PC-3 (cell line): ENCODE measurements at places on chromosomes 3 and 15. TPM values are rescaled to one million over a fixed set of nuclear protein-coding genes. Genes with fewer than 3 reads are reported as not detected.
A peak's percentile ranks its signal among the peaks of the same experiment; 100 is the strongest.

DNA sequence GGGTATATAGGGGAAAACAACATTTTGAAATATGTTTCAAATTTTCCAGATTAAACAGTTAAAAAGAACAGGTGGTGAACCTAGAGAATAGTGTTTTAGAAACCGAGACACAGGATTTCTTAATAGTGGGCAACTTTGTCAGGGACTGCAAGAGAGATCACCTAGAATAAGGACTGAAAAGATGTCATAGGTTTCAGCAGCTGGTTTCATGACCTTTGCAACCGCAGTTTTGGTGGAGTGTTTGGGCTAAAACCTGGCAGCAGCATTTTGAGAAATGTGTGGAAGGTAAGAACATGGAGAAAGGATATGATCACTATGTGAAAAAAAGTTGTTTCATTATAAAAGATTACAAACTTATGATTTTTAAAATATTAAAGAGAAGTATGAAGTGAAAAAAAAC is 34.9 kb downstream of the PRKCI start:
- no peak for DNase-seq

DNA sequence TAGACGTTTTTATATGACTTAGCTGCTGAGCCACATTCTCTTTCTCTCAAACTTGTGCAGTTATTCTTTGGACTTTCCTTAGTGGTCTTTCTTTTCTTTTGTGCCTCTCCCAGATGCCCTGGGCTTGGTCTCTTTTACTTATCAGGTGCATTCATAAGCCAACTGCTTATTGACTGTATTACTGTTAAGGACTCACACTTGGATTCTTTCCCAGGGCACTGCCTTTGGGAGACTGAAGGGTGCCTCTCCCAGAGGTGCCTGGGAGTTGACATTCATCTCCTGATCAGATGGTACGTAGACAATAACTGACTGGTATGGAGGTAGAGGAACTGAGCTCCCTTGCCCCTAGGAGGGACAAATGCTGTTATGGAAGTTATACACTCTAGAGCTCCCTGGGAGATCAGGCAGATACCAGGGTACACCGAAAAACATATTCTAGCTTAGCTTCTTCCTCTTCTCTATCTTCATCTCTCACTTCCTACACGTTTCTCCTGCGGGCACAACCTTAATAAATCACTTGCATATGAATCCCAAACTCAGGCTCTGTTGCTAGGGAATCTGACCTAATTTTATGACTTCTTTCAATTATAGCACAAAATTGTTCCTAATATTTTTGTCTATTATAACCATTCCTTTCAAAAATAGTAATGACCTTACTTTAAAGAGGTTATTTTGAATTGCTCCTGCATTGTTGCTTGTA is 24.7 kb downstream of the PARP15 start:
- DNase-seq, result no peak

DNA sequence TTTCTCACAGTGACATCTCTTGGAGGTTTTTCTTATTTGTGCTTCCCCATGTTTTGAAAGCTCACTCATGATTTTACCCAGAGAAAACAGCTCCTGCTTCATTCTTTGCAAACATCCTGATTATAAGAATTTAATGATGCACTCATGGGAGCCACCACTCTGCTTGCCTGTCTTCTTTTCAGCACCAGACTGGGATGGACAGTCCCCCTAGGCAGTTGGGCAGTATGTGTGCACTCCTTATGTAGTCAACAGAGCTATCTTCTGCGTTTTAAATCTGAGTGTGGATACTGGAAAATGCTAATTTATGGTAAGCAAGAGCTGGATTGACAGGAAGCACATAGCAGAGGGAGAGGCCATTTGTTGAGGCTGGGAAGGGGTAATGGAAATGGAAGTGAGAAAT is 276.1 kb downstream of the AGBL1 start:
- no peak for DNase-seq

- no peak for DNase-seq
Observed at GRCh38 chr15:58752716-58753115, 3.2 kb upstream of the ADAM10 start.

GRCh38 chr3:13644341-13645117 is 95.6 kb downstream of the FBLN2 start:
- peak; percentile 51 for DNase-seq

DNA sequence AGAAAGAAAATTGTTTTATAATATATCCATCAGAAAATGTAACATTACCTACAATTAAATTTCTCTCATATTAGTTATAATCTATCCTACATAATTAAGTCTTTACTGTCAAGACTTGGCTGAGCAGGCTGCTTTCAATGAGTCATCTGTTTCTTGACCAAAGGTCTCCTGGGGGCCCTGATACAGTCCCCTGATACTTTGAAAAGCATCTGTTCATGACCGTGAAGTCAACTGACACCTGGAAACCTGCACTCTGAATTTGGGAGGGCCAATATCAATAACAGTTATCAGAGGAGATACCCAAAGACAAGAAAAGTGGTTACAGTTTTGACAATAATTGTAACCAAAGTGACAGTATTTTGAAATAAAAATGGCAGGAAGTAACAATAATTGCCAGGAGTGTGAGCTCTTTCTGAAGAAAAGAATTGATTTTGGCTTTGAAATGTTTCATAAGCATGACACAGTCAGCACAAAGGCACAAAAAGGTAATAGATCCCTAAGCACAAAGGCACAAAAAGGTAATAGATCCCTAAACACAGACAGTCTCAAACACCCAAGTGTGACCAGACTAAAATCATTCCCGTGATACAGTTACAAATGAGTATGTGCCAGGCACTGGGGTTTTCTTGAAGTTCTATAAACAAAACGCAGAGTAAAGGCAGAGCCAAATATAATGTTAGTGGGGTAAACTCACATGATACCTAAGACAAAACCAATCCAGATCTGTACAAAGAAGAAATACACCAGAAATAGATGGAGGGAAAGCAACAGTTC is 260.7 kb downstream of the PLOD2 start:
- DNase-seq, result no peak

DNA sequence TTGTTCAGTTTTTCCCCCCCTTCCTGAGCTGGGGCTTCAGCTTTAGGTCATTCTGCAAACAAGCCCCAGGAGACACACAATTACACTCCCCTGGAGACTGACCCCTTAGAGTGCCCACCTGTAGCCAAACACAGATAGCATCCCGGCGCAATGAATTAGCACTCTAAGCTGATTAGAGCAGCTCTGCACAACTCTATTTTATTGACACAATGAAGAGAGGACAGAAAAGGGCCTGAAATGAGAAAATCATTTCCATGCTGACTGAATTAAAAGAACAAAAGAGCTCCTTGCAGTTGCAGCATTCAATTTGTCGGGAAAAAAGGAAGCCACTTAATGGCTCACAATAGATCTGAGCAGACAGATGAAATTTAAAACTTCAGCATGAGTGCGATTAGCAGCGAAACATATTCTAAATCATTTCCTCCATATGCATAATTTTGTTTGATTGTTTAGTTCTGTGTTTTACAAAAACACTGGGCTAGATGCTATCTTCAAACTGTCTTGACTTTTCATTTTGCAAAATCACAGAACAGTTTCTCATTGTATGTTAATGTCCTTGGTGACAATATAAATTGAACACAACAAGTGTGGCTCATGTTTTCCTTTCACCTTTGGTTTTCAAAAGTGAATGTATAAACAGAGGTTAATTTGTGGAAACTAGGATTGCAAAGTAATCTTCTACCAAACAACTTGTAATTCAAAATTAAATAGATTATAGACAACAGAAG is 308.6 kb downstream of the MECOM start:
- DNase-seq, result no peak

DNA sequence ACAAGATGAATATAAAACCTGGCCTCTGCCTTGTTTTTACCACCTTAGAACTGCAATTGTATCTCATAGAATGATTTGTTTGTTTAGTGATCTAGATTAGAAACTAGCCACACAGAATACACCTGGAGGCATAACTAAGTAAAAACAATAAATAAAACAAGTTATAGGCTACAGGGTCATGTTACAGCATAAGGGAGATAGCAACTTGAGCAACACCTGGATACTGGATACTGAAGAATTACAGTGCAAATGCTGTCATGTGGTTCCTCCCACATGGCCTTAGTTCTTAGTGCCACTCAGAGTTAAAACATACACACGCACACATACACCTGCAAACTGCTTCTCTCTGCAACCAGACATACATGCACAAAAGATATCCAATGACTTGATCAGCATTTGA is 563.4 kb upstream of the DPPA4 start:
- peak; percentile 38 for DNase-seq

DNA sequence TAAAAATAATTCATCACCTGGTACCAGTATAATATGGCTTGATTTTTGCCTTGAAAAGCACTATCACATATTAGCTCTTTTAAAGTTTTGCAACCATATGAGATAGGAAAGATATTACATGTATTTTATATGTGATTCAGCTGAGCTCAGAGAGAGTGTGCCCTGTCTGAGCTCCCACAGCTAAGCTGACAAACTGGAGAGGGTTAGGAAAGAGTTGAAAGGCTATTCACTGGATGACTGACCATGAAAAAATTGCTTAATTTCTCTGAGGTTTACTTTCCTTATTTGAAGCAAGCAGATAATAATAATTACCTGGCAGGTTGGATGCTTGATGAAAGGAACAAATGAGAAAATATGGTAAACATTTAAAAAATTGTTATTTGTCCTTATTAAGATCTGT is 97.4 kb upstream of the CCDC80 start:
- DNase-seq, result no peak

- no peak for DNase-seq
Observed at GRCh38 chr15:70092464-70093027, 5.2 kb downstream of the TLE3 start.

- no peak for DNase-seq
Observed at GRCh38 chr15:85582131-85583079, 202.0 kb downstream of the AKAP13 start.

DNA sequence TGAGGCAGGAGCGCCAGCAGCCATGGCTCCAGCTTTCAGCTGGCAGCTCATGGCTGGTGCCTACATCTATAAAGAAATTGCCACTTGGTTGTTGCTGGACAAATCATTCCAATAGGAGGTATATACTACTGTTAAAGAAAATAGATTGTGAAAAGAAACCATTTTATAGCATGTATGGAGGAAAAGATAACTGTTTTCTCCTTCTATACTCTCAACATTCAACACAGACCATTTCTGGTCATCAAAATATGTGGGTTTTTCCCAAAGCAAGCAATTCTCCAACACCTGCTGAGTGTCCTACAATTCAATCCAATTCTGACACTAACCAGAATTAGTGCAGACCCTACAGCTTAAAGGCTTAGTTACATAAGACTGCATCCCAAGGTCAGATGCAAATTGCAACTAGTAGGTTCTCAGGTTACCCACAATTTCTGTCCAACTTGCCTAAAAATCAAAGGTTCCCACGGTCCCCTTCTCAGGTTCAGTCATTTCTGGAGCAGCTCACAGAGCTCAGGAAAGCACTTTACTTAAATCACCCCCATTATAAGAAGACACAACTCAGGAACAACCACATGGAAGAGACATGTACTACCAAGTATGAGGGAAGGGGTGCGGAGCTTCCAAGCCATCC is 42.4 kb upstream of the STRIT1 start:
- no peak for DNase-seq

- no peak for DNase-seq
Observed at GRCh38 chr15:83587091-83587490, 66.8 kb upstream of the ADAMTSL3 start.

DNA sequence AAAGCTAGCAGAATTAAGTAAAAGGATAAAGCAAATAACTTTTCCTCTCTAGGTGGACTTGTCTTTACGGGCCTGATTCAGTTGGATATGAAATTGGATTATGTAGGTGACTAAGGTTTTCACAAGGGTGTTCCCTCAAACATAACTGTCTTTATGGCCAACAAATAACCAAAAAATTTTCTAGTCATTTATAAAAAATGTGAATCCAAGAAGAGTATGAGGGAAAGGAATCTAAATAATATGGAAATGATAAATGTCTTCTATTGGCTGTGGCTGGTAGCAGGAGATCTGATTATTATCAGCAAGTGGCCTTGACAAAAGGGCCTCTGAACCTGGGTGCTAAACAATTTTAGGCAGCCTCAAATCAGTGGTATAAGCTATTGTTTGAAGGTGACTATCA is 594.0 kb upstream of the UBE2E2 start:
- peak; percentile 65 for DNase-seq

DNA sequence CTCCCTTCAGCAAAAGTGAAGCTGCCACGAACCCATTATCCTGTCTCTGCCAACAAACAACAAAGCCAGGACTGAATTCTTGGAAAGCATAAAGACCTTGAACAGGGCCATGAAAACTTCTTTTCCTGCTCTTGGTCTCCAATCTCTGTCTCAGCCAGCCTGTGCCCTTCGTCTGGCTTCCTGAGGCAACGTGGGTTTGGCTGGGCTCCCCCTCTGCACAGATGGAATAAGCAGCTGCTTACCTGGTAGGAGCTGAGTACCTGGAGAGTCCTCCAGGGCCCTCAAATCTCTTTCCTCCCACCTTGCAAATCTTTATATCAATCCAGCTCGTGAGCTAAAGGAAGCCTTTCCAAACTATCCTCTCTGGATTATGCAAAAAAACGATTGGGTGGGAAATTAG is 97.6 kb upstream of the PSMD6 start:
- no peak for DNase-seq

- no peak for DNase-seq
Observed at GRCh38 chr15:66692808-66693596, 9.0 kb upstream of the SMAD6 start.

DNA sequence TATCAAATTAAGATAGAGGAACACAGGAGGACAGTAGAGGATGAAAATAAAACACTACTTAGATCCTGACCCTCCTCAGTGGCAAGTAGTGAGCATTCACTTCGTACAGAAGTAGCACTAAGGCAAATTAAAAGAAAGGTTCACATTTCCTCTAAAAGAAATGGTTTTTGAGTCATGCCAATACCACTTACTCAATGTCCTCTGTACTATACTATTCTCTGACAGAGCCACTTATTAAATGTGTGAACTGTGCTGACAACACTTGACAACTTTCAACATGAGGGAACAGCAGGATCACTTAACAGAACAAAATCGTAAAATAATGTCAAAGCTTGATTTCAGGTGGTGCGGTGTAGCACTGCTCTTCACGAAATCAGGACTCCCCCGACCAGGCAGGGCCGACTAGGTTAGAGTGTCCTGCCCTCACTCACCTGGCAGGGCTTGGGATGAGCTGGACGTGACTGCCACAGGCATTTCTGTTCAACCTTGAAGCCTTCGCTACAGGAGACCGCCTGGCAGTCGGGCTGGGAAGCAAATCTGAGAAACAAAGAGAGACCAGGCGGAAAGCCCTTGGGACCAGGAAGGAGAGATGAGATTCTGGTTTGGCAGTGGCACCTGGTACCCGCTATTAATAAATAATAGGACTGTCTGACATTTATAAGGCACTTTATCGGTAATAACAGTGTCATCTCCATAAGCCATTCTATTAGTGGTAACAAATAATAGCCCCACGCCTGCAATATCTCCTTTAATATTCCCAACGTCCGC is 611 bp upstream of the SLC27A2 start:
- no peak for DNase-seq

CCDC13 gene
- total RNA-seq, result 0.47 TPM in 1 of 2 replicates, not detected in the other

EFL1 gene
- 12.4 and 14.7 TPM in 2 replicates for total RNA-seq

GOLGA8J gene
- not detected in 2 replicates for total RNA-seq

LDHAL6B gene
- total RNA-seq, result not detected in 2 replicates

CHRD gene
- total RNA-seq, result not detected in 2 replicates

MOBP gene
- not detected in 2 replicates for total RNA-seq

KBTBD13 gene
- total RNA-seq, result not detected in 2 replicates

IL16 gene
- total RNA-seq, result 0.04 TPM in 1 of 2 replicates, not detected in the other

BAHD1 gene
- total RNA-seq, result 18.8 and 19.9 TPM in 2 replicates
